Cerebellar cortex (tissue), 1 donor: ENCODE measurements at places on chromosomes 7 and 10.

DNA sequence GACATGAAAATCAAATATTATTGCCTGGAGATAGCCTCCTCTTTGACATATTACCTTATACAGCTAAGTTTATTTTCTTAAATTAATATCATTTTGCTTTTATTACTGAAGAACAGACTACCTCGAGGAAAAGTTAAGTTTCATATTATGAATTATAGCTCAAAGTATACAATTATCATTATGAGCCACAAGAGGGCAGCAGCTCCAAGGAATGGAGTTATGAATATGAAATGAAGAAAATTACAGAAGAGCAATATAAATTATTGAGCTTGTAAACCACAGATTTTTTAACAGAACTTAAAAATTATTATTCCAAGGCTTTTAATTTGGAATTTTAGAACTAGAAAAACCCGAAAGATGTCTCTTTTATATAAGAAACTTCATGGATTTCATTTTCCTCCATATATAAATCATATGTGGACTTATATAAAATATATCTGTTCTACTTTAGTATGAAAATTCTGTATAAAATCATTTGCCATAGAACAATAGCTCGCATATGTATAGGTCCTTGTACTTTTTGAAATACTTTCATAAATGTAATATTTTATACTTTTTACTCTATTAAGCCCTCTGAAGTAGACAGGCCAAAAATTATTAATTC lies 40.1 kb downstream of the IQUB start:
- DNase-seq, result peak; percentile 74

DNA sequence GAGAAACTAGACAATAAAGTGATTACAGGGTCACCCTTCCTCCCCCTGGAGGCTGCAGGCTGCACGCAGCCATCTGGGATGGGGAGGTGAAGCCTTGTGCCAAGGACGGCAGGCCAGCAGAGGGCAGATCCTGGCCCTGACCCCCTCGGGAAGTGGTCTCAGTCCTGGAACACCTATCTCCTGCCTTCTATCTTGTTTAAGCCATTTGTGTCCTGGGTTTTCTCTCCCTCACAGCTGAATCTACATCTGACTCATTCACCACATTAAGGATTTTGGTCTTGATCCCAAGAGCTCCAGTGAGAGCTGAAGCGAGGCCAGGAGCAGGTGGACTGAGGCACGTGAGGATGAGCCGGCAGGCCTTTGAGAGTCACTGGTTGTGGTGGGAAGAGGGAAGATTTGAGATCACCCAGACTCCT lies 16.4 kb upstream of the PARP12 start:
- peak; percentile 7 for DNase-seq

GRCh38 chr10:71805776-71806703 lies 32.7 kb upstream of the VSIR start:
- no peak for DNase-seq

DNA sequence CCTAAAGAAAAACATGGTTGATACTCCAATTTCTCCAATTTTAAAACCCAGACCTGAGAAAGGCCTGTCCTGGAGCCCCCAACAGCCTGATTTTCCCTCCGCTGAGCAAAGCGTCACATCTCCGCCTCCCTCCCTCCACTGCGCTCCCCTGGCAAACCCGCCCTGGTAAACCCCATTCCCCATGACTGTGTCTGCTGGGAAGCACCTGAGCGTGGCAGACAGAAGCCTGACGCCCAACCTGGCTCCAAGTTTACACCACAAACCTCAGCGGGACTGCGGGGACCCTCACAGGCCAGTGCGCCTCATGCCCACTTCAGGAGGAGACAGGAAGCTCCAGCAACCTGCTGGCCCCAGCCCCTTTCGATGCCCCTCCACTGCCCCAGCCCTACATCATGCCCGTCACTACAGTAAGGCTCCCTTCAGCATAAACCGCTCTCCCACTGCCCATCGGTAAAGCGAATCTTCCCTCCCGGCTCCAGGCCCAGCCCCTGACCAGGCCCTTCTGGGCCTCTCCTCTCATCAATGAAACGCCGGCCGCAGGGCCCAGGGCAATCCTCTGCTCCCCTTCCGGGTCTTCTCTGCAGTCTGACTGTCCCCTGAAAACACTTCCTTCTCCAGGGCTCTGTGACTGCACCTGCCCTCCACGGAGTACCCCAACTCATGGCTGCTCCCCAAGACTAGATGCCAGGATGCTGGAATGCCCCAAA lies 233.3 kb downstream of the MAD1L1 start:
- no peak for DNase-seq

DNA sequence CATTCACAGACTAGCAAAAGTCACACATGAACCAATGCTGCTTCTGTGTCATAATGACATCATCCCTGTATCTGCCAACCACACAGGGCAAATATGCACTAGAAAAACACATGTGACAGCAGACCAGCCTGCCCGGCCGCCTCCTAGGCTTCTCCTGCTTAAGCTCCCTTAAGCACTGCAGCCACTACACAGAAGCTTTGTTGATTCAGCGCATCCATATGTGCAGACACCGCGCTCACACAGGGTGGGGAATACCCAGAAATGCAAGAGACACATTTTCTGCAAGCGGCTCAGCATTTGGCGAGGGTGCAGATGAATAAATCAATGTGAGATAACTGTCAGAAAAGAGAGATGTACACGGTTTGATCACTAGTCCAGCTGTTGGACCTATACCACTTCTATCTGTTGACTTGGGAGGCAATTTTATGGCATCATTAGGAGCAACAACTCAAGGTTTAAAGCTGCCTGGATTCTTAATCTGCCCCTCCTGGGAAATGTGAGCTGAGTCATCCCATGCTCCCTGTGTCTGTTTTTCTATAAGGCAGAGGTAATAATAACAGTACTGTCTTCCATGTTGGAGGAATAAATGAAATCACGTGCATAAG lies 33.4 kb downstream of the CPXM2 start:
- DNase-seq, result no peak

- peak; percentile 60 for DNase-seq
Measured at GRCh38 chr10:28467615-28468014, 65.3 kb upstream of the WAC start.

- DNase-seq, result no peak
Measured at GRCh38 chr10:64394744-64395143, 873.5 kb downstream of the REEP3 start.

- DNase-seq, result no peak
Measured at GRCh38 chr10:30805061-30805460, 175.5 kb upstream of the LYZL2 start.

DNA sequence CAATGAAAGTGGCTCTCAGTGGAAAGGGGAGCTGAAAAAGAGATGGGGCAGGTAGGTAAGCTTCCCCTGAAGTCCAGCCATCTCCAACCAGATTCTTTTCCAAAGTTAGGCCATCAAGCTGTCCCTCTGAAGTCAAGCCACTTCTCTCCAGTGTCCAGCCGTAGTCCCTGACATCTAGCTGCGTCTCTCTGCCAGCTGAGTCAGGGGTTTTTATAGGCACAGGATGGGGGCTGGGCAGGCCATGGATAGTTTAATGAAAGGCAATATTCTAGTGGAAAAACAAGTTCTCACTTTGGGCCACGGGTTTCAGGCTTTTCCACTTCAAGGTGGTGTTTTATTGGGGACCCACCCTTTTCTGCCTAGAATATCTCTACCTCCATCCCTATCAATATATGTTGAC lies 36.8 kb downstream of the AVL9 start:
- DNase-seq, result no peak

DNA sequence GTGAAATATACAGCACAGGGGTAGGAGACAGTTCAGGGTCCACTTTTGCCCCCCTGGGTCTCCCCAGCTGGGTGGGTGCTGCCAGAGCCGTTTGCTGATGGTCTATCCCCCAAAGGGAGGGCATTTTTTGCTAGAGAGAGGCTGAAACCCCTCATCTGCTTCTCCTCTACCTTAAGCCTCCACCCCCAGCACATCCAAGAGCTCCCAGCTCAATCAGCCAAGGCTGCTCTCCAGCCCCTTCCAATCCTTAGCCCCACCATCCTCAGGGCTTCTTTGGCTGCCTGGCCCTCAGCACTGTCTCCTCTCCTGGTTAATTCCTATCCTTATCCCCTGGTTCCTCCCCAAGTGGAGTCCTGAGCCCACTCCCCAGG lies 153.1 kb downstream of the AOAH start:
- no peak for DNase-seq

GRCh38 chr10:16752099-16752498 lies 65.1 kb downstream of the RSU1 start:
- DNase-seq, result no peak

- no peak for DNase-seq
Measured at GRCh38 chr7:17988858-17989257, 38.8 kb downstream of the PRPS1L1 start.

GRCh38 chr7:135169964-135170273 lies 588 bp downstream of the CYREN start:
- peak; percentile 25 for DNase-seq

- no peak for DNase-seq
Measured at GRCh38 chr10:119454316-119454715, 88.2 kb downstream of the RGS10 start.

DNA sequence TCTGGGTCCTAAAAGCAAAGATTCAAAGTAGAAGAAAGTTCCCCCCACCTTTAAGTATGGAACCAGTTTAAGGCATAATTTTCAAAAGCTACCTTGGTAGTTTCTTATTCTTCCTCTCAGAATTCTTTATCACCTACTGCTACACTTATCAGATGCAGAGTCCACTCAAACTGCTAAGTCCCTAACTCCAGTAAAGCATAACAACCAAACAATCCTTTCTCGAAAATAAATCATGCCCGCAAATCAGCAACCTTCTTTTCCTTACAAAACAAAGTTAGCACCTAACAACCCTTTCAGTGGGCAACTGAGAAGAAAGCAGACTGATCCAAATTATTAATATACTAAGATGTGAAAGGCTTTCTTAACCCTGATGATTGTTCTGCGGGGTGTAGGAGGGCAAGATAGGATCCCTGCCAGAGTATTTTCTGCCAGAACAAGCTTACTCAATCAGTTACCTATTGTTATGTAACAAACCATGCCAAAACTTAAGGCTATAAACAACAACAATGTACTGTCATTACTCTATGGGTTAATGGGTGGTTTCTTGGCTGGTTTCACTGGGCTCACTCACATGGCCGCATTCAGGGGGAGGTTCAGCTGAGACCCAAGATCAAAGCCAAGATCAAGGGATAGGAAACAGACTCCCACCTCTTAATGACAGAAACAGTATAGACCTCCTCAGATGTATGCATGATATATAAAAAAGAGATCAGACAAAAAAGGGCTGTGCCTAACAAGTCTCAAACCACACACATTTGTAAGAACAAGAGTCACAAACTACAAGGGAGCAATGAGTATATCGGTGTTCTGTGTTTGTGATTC lies 42.0 kb downstream of the CCDC6 start:
- no peak for DNase-seq

- DNase-seq, result no peak
Measured at GRCh38 chr7:1321411-1322239, 89.0 kb downstream of the UNCX start.

DNA sequence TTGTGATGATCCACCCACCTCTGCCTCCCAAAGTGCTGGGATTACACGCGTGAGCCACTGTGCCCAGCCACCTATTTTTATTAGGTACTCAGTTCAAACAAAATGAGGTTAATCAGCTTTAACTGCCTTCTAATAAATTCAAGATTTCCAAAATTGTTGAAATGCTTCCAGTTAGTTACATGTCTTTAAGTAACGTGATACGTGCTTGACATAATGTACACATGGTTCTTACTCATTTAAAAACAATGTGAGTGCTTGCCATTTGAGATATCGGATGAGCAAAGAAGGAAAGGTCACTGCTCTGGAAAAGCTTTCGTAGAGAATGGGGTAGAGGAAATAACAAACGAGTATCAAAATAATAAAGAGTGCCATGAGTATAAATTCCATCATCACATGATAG lies 83.6 kb downstream of the KMT2E start:
- DNase-seq, result no peak

GRCh38 chr7:64562256-64562625 lies 630 bp downstream of the ZNF680 start:
- peak; percentile 25 for DNase-seq

- DNase-seq, result peak; percentile 37
Measured at GRCh38 chr7:33946094-33946699, 40.9 kb downstream of the BMPER start.

GRCh38 chr10:4784667-4785333 lies 41.2 kb upstream of the AKR1E2 start:
- no peak for DNase-seq

- DNase-seq, result peak; percentile 29
Measured at GRCh38 chr10:78375854-78376785, 342.5 kb downstream of the RPS24 start.

- no peak for DNase-seq
Measured at GRCh38 chr7:78690174-78690573, 763.3 kb downstream of the MAGI2 start.

- peak; percentile 54 for DNase-seq
Measured at GRCh38 chr10:71264345-71265200, 52.2 kb downstream of the UNC5B start.

GRCh38 chr10:131656009-131656408 lies 244.8 kb upstream of the PPP2R2D start:
- no peak for DNase-seq

DNA sequence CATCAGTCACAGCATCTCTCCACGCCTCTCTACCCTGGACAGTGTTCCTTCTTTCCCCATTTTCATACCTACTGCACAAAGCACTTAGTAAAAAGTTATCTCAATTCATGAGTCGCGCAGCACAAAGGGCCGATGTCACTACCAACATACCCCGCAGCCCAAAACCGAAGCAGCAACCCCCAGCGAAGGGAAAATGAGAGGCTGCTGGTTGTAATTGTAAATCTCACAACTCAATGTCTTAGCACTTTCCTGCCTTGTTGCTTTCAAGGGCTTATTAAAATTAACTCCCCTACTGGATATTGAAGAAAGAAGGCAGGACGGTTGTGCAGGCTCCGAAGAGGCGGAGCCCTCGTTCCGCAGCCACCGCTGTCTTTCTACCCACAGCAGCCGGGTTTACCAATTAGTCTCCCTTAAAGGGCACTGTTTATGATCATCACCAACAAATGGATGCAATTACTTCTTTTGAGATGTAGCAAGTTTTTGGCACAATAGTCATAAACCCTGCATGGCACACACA lies 6.5 kb downstream of the DIP2C start:
- no peak for DNase-seq

GRCh38 chr7:125370502-125370901 lies 440.9 kb upstream of the POT1 start:
- DNase-seq, result no peak

GRCh38 chr7:155618708-155619633 lies 25.5 kb upstream of the RBM33 start:
- DNase-seq, result no peak

DNA sequence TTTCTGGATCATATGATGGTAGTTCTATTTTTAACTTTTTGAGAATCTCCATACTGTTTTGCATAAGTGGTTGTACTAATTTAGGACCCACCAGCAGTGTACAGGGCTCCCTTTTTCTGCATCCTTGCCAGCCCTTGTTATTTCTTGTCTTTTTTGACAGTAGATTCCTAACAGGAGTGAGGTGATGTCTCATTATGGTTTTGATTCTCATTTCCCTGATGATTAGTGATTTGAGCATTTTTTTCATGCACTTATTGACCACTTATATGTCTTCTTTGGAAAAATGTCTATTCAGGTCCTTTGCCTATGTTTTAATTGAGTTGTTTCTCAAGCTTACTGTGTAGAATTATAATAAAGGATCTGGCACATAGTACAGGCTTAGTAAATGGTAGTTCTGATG lies 238.8 kb upstream of the BMPER start:
- DNase-seq, result no peak

- DNase-seq, result peak; percentile 10
Measured at GRCh38 chr7:7330997-7331396, 148.7 kb downstream of the C1GALT1 start.
